GM13976 (cell line): ENCODE measurements at places on chromosomes 2 and 18.
A peak's percentile ranks its signal among the peaks of the same experiment; 100 is the strongest.

DNA sequence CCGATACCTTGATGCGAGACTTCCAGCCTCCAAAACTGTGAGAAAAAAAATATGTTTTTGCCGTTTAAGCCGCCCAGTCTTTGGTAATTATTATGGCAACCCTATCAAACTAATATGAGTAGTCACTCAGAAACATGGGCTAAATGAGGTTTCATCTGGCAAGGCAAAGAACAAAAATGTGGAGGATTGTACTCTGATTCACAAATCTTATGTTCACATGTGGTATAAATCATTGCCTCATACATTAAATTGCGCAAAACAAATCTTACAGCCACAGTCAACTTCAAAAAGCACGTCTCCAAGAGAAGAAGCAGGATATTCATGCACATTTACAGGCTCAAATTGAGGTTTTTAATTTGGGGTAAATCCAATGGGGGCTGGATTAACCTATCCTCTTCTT, 1435.4 kb upstream of the LRRTM1 start:
- no peak for DNase-seq

DNA sequence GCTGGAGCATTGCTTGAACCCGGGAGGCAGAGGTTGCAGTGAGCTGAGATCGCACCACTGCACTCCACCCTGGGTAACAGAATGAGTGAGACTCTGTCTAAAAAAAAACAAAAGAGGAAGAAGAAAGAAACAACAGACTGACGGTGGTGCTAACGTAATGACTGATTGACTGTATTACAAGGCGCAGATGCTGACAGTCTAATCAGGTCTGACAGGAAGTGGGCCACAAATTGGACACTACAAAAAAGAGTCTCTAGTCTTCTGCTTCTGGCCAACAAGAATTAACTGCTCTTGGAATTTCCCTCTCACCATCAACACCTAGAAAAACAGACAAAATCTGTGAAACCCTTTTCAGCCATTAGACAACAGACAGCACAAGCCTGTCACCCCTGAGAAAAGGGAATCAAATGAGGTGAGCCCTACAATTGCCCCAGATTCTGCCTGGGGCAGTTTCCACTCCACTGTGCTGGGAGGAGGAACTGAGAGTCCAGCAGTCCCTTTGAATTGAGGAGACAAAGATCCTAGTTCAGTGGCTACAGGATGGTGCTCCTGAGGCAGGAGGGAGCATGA, 43.3 kb downstream of the SNED1 start:
- DNase-seq: peak; percentile 75

GRCh38 chr18:49648811-49649210, 87.0 kb downstream of the LIPG start:
- DNase-seq: no peak

GRCh38 chr2:213429516-213429915, 145.3 kb downstream of the SPAG16 start:
- DNase-seq: no peak

- peak; percentile 73 for DNase-seq
Measured at GRCh38 chr2:129061069-129061768, 742.6 kb upstream of the HS6ST1 start.

DNA sequence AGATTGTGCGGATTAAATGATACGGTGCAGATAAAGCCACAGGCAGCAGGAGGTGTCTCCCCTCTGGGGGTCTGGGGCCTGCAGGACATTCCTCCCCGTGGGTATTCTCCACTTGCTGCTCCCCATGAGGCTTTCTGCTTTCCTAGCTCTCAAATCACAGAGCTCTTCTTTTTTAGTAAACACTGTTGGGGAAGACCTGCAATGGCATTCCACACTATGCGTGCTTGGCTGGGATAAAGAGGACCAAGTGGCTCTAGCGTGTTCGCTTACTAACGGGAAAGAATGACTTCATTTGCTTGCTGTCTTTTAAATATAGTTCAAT, 146.5 kb downstream of the DDX1 start:
- no peak for DNase-seq

- no peak for DNase-seq
Measured at GRCh38 chr2:64189167-64189566, 44.9 kb upstream of the PELI1 start.

GRCh38 chr2:181105562-181105961, 125.2 kb downstream of the UBE2E3 start:
- DNase-seq: no peak

- no peak for DNase-seq
Measured at GRCh38 chr18:62603211-62603610, 80.4 kb downstream of the ZCCHC2 start.
